ENCODE measurements at places on chromosomes 7 and 10. TPM values are rescaled to one million over a fixed set of nuclear protein-coding genes. Genes with fewer than 3 reads are reported as not detected.

Gene GPR146
- 16.4 TPM for total RNA-seq

Gene COL1A2
- total RNA-seq: 7,425 TPM

Gene LOXL4
- total RNA-seq: 138 TPM

Gene LRRC18
- not detected for total RNA-seq

Gene PON1
- not detected for total RNA-seq

Gene ARF5
- total RNA-seq: 94.2 TPM

Gene ANKRD1
- 24.2 TPM for total RNA-seq

Gene TRIM73
- 1.3 TPM for total RNA-seq

Gene ZSWIM8
- total RNA-seq: 70.8 TPM

Gene EIF5AL1
- total RNA-seq: 0.13 TPM
